ENCODE measurements at places on chromosomes 13 and 19.

- no peak overlapping the region for H3K27ac ChIP-seq
- no peaks in the 10 kb centered on the region for H3K36me3 ChIP-seq
- DNase-seq = no peak
- no peaks in the 10 kb centered on the region for H3K4me1 ChIP-seq
- H3K4me3 ChIP-seq = no peak overlapping the region
These were observed 1.5 kb upstream of the NTN5 start for GRCh38 chr19:48674216-48674809.

- H3K4me3 ChIP-seq = peak overlapping the region; percentile 99
- DNase-seq = peak; percentile 68
- peak overlapping the region; percentile 99 for H3K27ac ChIP-seq
- peaks cover 27% of the 10 kb centered on the region for H3K36me3 ChIP-seq
These were observed 2.6 kb upstream of the SPACA6 start for GRCh38 chr19:51690454-51691073.

GRCh38 chr19:29665215-29665825, at the start of gene PLEKHF1:
PLEKHF1 (plus strand) TSS chr19:29665461; CDS start chr19:29673840, 8,379 bp downstream.
- peaks cover 27% of the 10 kb centered on the region for H3K4me1 ChIP-seq
- no peaks in the 10 kb centered on the region for H3K27me3 ChIP-seq
- DNase-seq = peak; percentile 59
- peak within 1 kb of the TSS; percentile 84 for H3K27ac ChIP-seq

- H3K4me1 ChIP-seq = no peaks in the 10 kb centered on the region
- H3K36me3 ChIP-seq = no peaks in the 10 kb centered on the region
- DNase-seq = no peak
- no peak overlapping the region for H3K4me3 ChIP-seq
- H3K27me3 ChIP-seq = peaks cover 3% of the 10 kb centered on the region
- H3K27ac ChIP-seq = no peak overlapping the region
These were observed 306.4 kb downstream of the KLF5 start for GRCh38 chr13:73365252-73365651.

GRCh38 chr13:109883181-109884180, 97.1 kb upstream of the IRS2 start:
- no peak for DNase-seq
- H3K27ac ChIP-seq = no peak overlapping the region
- H3K27me3 ChIP-seq = peaks cover 8% of the 10 kb centered on the region
- no peak overlapping the region for H3K4me3 ChIP-seq

- H3K4me1 ChIP-seq = peaks cover 3% of the 10 kb centered on the region
- H3K27ac ChIP-seq = no peak overlapping the region
- H3K27me3 ChIP-seq = no peaks in the 10 kb centered on the region
- no peak for DNase-seq
These were observed 26.5 kb downstream of the CEP89 start for GRCh38 chr19:32945260-32945659.

DNA sequence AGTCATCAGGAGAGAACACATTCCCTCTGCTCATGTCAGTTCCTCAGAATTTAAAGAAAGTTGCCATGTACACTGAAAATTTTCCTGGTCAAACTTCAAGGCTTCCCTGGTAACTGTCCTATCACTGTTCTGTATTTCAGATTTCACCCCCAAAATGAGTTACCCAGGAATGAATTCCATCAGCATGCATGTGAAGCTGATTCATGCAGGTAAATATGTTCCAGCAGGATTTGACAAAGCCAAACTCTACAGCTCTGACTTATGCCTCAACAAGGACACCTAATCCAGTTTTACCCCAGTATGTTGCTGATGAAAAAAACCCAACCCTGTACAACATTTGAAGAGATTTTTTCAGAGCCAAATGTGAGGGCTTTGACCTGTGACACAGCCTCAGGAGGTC, 21.5 kb downstream of the LIG4 start:
- no peak overlapping the region for H3K4me3 ChIP-seq
- H3K27ac ChIP-seq = no peak overlapping the region
- no peak for DNase-seq
- no peaks in the 10 kb centered on the region for H3K36me3 ChIP-seq

- H3K36me3 ChIP-seq = peaks cover 12% of the 10 kb centered on the region
- H3K27ac ChIP-seq = no peak overlapping the region
- no peak overlapping the region for H3K4me3 ChIP-seq
- peaks cover 7% of the 10 kb centered on the region for H3K4me1 ChIP-seq
- DNase-seq = peak; percentile 51
These were observed 12.8 kb downstream of the ZNF254 start for GRCh38 chr19:24099829-24100228.

DNA sequence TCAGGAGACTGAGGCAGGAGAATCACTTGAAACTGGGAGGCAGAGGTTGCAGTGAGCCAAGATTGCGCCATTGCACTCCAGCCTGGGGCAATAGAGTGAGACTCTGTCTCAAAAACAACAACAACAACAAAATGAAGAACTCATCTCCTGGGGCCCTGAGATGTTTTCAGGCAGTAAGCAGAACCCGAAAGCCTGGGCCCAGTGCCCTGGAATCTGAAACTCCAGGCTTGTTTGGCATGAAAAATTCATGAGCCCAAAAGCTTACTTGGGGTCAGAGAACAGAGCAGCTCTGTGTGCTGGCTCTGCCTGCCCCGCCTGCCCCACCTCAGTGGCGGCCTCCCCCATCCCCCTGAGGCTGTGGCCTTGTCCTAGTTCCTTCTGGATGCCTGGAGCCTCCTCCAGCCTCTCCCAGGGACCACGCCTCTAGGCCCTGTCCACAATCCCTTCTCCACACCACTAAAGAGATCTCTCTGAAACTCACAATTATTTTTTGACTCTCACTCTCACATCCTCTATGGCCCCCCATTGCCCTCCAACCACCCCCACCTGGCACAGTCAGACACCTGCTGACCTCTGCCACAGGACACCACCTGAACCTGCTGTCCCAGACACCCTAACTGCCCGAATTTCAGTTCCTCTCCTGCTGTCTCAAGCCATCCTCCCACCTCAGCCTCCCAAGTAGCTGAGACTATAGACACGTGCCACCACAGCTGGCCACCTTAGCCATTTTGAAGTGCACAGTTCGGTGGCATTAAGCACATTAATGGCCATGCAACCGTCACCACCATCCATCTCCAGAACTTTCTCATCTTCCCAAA, 6.9 kb upstream of the AP1M2 start:
- no peak overlapping the region for H3K4me3 ChIP-seq
- no peak for DNase-seq
- H3K36me3 ChIP-seq = no peaks in the 10 kb centered on the region
- H3K27me3 ChIP-seq = peaks cover 22% of the 10 kb centered on the region
- no peak overlapping the region for H3K27ac ChIP-seq

DNA sequence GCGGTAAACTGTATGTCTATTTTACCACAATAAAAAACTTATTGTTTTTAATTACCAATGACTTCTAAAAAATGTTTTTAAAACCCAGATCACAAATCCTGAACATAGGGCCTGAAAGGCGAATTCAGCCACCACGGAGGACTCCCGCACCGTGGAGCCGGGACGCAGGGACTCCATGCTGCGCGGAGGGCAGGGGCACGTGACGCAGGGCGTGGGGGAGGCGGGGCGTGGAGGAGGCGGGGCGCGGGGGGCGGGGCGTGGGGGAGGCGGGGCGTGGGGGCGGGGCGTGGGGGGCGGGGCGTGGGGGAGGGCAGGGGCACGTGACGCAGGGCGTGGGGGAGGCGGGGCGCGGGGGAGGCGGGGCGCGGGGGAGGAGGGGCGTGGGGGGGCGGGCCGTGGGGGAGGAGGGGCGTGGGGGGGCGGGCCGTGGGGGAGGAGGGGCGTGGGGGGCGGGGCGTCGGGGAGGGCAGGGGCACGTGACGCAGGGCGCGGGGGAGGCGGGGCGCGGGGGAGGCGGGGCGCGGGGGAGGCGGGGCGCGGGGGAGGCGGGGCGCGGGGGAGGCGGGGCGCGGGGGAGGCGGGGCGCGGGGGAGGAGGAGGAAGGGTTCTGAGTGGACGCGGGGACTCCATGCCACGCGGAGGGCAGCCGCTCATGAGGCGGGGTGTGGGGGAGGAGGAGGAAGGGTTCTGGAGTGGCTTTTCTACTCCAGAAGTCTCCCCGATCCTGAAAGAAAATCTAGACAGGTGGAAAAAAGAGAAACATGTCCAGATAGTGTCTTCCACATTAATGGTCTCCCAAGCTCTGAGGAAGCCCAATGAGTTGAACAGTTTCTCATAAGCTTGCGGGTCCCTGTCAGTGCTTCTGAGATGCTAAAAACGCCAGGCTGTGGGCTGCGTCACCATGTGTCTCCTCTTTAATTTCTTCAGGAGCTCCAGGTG, 4.4 kb upstream of the PROZ start:
- H3K27me3 ChIP-seq = no peaks in the 10 kb centered on the region
- DNase-seq = peak; percentile 51
- H3K27ac ChIP-seq = peak overlapping the region; percentile 68

DNA sequence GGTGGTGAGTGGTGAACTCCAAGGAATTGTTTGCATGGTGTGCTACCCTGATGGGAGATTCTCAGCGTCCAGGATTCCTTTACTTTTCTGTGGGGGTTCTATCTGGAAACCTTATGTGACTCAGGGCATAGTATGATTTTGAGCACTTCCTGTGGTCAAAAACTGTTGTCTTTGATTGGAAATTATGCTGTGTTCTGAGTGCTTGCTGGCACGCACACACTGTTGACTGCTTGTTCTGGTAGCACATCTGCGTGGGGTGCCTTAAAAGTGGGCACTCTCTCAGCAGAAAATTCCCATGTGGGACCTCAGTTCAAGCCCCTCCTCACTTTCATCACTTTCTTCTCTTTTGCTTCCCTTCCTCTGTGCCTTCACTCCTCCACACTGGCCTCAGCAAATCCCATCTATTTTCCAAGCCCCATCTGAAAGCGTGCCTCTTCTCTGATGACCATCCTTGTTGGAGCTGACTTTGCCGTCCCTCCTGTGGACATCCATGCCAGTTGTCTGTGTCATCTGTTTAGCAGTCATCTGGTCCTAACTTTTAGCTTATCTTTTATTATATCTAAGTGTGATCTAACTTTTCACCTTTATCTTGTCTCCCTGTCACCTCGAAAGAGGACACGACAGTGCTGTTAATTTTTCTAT, 56.4 kb upstream of the NPAS1 start:
- peak; percentile 94 for DNase-seq
- peak overlapping the region; percentile 86 for H3K27ac ChIP-seq
- H3K4me3 ChIP-seq = no peak overlapping the region
- no peaks in the 10 kb centered on the region for H3K36me3 ChIP-seq

DNA sequence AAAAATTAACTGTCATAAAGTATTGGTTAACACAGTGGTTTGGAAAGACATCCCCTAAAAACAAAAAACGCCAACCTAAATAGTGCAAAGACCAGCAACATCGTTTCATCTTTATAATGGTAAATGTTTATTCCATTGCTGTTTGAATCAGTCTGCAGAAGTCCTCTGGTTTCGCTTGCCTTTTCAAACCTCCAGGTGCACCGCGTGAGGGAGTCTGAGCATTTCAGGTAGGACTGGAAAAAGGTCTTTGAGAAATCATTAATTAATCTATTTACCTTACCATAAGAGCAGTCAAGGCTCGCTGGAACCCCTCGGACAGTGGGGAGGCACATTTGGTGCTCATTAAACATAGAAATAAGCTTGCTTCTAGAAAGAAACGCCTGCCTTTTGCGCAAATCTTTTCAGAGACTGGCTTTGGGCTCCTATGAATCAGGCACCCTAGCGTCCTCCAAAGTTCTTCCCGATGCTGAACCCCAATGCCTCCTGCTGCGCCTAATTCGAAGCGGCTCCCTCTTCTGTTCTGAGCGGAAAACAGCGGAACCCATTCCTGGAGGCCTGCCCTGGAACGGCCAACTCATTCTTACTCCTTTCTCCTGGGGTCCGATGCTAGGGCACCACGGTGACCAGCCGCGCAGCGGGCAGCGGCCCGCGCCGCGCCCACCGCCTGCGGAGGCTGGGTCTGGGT, 951 bp upstream of the MTUS2 start:
- H3K27ac ChIP-seq = no peak overlapping the region
- H3K4me3 ChIP-seq = peak overlapping the region; percentile 42
- H3K36me3 ChIP-seq = no peaks in the 10 kb centered on the region
- peaks cover 6% of the 10 kb centered on the region for H3K4me1 ChIP-seq
- peaks cover 39% of the 10 kb centered on the region for H3K27me3 ChIP-seq
- DNase-seq = peak; percentile 12

- no peak overlapping the region for H3K4me3 ChIP-seq
- peaks cover 11% of the 10 kb centered on the region for H3K27me3 ChIP-seq
- DNase-seq = peak; percentile 65
- H3K27ac ChIP-seq = no peak overlapping the region
- H3K4me1 ChIP-seq = peaks cover 4% of the 10 kb centered on the region
These were observed 21.2 kb upstream of the GTF3A start for GRCh38 chr13:27403203-27403678.
